Gastrocnemius medialis (tissue), 4 donors: ENCODE measurements at places on chromosomes 2 and 18. TPM values are rescaled to one million over a fixed set of nuclear protein-coding genes. Genes with fewer than 3 reads are reported as not detected.

DNA sequence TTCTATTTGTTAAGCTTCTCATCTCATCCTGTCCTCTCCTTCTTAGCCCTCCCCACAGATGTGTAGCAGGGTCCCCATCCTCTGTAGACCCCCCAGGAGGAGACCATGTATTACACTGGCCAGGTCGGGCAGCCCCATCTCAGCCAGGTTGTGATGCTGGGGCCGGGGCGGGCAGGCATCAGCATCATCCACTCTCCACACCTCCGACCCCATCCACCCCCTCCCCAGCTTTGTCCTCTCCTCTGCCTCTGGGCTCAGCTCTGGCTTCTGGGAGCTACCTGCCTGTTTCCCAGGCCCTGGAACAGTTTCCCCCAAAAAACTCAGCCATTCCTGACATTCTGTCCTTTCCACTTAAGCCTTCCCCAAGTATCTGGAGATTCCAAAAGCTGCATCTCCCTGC is 49.2 kb downstream of the GBX2 start:
- no peak for DNase-seq

DNA sequence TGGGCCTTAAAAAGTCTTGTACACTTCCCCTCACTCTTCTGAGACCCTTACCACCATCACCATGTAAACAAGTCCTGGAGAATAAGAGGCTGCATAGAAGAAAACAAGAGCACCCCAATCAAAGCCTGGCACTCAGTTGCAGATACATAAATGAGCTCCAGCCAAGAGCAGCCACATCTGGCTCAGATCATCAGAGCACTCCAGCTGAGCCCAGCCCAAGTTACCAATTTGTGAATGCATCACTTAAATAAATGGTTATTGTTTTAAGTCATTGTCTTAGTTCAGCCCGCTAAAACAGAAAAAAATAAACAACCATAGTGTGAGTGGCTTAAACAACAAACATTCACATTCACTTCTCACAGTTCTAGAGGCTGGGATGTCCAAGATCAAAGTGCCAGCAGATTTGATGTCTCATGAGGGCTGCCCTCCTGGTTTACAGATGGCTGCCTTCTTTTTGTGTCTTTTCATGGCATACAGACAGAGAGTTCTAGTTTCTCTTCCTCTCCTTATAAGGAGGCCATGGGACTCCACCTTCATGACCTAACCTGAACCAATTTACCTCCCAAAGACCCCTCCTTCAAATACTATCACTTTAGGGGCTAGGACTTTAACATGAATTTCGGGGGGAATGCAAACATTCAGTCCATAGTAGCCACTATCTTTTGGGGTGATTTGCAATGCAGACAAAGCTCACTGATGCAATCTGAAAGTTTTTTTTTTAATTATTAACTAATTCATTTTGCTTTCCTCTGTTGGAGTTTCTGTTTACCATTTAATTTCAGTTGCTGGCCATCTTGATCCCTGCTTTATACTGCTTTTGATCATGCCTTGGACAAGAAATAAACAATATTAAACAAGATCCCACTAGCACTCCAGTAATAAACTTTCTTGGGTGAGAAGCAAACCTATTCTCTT is 187.5 kb upstream of the ACVR2A start:
- DNase-seq: no peak

BUB1 gene
- total RNA-seq: not detected

SERPINB12 gene
- total RNA-seq: not detected
